Spleen (tissue), 13 donors: ENCODE measurements at places on chromosomes 12 and 14. TPM values are rescaled to one million over a fixed set of nuclear protein-coding genes. Genes with fewer than 3 reads are reported as not detected.

GRCh38 chr14:93231129-93231979 is 24.3 kb downstream of the UBR7 start:
- no peak for DNase-seq
- no peaks in the 10 kb centered on the region for H3K4me1 ChIP-seq
- no peak overlapping the region for H3K27ac ChIP-seq
- peak overlapping the region; percentile 31 for H3K4me3 ChIP-seq
- H3K36me3 ChIP-seq = peaks cover 20% of the 10 kb centered on the region

DNA sequence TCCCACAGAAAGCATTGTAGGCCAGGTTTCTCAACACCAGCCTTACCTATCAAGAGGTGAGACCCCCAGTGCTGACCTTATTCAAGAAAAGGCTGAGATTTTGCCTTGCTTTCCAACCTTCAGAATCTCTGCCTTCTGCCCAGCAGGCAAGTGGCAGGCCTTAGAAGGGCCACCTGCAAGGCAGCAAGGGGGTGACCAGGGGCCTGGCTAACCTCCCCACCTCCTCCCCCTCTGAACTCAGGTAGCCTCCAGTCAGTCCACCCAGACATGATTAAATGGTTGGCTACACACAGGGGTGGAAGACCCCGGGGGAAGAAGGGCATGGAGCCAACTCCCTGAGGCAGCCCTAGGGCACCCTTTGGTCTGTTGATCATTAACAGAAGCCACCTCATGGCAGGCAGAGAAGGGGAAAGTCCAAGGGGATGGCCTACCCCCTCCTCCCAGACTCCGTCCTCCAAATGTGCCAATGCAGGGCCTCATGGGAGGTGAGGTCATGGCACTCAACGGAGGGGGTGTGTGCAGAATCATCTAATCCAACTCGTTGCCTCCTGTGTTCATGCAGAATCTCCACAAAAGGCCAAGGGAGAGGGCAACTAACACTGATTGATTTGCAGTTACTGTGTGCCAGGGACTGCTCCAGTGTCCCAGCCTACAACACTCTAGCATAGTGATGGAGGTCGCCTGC is 8.5 kb downstream of the ZFP36L1 start:
- H3K27me3 ChIP-seq = no peaks in the 10 kb centered on the region
- peak overlapping the region; percentile 98 for H3K27ac ChIP-seq
- peaks cover 64% of the 10 kb centered on the region for H3K4me1 ChIP-seq
- H3K4me3 ChIP-seq = no peak overlapping the region

- H3K27me3 ChIP-seq = no peaks in the 10 kb centered on the region
- H3K4me1 ChIP-seq = no peaks in the 10 kb centered on the region
- H3K36me3 ChIP-seq = no peaks in the 10 kb centered on the region
- DNase-seq = no peak
- no peak overlapping the region for H3K4me3 ChIP-seq
- no peak overlapping the region for H3K27ac ChIP-seq
Observed at GRCh38 chr14:33469898-33470297, 481.0 kb downstream of the EGLN3 start.

Gene FBRSL1
- total RNA-seq = 75.7 TPM

Gene IL31
- not detected for total RNA-seq

DNA sequence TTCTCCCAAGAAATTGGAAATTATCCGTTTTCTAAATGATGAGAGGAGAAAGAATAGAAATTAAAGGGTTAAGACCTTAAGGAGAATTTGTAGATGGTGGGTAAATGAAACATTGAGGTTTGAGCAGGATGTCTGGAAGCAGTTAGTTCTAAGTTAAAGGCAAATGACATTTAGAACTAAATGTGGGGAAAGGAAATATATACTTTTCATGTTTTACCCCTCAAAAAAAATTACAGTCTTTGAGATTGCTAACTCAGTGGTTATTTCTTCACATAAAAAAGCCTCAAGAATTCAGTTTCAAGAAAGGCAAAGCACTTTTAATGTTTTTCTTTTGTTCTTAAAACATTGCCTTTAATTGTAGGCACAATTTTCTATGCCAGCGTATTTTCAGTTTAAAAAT is 114.0 kb downstream of the PLEKHA5 start:
- no peaks in the 10 kb centered on the region for H3K27me3 ChIP-seq
- no peaks in the 10 kb centered on the region for H3K4me1 ChIP-seq
- DNase-seq = no peak

DNA sequence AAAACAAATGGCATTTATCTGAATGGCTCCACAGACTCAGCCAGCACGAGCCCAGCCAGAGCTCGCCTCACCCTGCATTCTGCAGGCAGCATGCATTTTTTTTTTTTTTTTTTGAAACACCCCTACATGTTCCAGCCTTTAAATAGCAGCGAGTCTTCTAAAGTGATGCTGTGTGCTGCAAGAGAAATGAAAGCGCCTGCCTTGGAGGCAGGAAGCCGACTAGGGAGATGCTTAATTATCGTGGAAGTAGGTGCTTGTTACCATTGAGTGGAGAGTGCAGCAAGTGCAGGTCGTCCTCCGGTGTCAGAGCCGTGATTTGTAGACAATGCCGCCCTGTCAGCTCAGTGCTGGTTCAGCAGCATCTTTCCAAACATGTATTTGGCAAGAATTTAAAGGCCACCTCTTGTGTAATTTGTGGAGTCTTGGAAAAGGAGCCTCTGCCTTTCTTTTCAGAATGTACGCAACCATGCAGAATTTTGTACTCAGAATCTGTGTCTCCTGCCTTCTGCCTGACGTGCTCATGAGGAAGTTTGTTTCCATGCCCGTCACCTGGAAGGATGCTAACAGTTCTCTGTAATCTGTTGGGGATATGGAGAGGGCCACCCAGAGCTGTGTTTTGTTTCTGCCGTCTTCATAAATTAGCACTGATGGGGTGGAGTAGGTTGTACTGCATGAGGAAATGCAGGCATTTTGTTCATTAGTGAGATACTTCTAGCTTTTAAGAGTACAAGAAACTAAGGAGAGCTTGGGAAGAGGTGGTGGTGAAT is 345.9 kb upstream of the RGS6 start:
- H3K4me3 ChIP-seq = no peak overlapping the region
- no peaks in the 10 kb centered on the region for H3K27me3 ChIP-seq
- H3K4me1 ChIP-seq = peaks cover 8% of the 10 kb centered on the region
- peaks cover 8% of the 10 kb centered on the region for H3K36me3 ChIP-seq

DNA sequence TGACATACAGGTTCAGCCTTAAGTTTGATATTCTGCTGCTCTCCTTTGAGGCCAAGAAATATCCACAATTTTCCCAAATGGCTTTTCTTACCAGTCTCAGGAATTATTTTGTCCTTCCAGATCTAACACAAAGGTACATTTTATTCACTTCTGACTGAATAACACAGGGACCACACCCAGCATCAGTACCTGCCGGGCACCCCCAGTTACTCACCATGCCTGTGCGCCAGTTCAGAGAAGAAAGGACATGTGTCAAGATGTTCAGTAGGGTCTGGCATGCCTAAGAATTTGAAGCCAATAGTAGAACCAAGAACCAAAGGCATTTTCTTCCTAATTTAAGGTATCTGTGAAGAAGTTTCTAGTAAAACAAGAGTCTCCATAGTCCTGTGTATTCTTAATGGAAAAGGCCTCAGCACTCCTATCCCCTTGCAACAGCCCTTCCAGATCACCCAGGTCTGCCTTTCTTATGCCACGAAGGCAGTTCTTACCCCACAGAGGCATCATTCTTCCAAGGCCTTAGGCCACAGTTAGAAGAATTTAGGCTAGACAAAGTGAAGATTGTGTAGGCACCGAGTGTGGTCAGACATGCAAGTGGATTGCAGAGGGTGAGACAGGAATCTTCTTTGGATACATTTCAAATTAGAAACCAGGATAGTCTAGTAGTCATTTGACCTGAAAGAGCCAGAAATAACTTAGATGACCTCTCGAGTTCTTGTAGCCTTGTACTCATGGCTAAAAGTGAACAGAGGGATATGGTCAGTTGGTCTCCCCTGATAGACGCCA is 140.1 kb upstream of the HIF1A start:
- H3K4me3 ChIP-seq = no peak overlapping the region
- peaks cover 28% of the 10 kb centered on the region for H3K4me1 ChIP-seq
- no peak for DNase-seq
- H3K27ac ChIP-seq = peak overlapping the region; percentile 89

DNA sequence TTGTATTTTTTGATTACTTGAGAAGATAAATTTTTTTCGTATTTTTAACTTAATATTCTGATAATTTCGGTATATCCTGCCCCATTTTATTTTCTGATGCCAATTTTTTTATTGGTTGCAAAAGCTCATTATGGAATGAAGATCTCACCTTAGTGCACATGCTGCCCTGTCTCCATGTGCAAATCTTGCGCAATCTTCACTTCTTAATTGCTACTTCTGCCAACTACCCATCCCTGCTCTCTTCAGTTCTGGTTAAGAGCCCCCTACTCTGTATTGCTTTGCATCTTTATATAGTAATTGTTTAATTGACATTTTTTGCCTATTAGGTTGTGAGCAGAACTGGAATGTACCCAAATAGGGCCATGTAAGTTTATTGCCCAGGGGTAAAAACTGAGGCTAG is 20.5 kb upstream of the LRRK2 start:
- H3K27me3 ChIP-seq = no peaks in the 10 kb centered on the region
- no peak overlapping the region for H3K4me3 ChIP-seq
- DNase-seq = no peak
- H3K36me3 ChIP-seq = no peaks in the 10 kb centered on the region
- peaks cover 7% of the 10 kb centered on the region for H3K4me1 ChIP-seq
- H3K27ac ChIP-seq = no peak overlapping the region

- no peak for DNase-seq
- peaks cover 5% of the 10 kb centered on the region for H3K36me3 ChIP-seq
- H3K4me1 ChIP-seq = no peaks in the 10 kb centered on the region
- H3K27me3 ChIP-seq = no peaks in the 10 kb centered on the region
Observed at GRCh38 chr14:74203639-74204038, 35.6 kb upstream of the VSX2 start.

GRCh38 chr14:94461526-94462218 is 9.1 kb upstream of the SERPINA11 start:
- H3K4me1 ChIP-seq = no peaks in the 10 kb centered on the region
- no peak overlapping the region for H3K4me3 ChIP-seq
- no peak for DNase-seq
- no peak overlapping the region for H3K27ac ChIP-seq

DNA sequence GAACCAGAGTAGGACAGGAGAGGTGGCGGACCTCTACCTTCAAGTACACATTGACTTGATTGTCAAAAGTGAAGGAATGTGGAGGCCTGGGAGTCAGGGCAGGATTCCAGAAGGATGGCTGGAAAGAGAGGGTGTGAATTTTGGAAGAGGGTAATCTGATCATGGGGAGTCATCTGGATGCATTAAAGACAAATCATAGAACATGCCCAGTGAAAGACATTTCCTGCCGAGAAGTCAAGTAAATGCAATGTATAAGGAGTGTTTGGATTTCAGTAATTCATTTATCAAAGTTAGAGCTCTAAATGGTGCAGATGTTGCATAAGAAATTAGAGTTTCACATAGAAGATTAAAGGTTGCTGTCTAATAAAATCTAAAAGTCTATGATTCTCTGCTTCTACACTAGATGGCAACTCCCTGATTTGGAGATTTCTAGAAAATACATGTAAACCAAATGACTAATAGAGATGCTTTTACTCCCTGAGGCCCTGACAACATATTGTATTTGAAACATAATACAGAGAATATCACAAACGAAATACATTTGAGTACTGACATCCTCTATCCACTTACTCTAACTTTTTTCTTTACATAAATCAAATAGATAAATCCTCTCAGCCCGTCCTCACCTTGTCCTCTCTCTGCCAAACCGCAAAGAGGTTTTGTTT is 91.3 kb downstream of the KCNA5 start:
- H3K36me3 ChIP-seq = no peaks in the 10 kb centered on the region
- H3K27me3 ChIP-seq = peaks cover 7% of the 10 kb centered on the region

GRCh38 chr12:78007173-78007572 is 176.5 kb downstream of the NAV3 start:
- DNase-seq = no peak
- no peaks in the 10 kb centered on the region for H3K4me1 ChIP-seq
- no peak overlapping the region for H3K27ac ChIP-seq
- H3K36me3 ChIP-seq = no peaks in the 10 kb centered on the region
- H3K4me3 ChIP-seq = no peak overlapping the region
- no peaks in the 10 kb centered on the region for H3K27me3 ChIP-seq

GRCh38 chr14:65281991-65282895 is 130.3 kb upstream of the FUT8 start:
- H3K27me3 ChIP-seq = no peaks in the 10 kb centered on the region
- no peaks in the 10 kb centered on the region for H3K36me3 ChIP-seq
- peak overlapping the region; percentile 49 for H3K27ac ChIP-seq
- no peak overlapping the region for H3K4me3 ChIP-seq
- peaks cover 41% of the 10 kb centered on the region for H3K4me1 ChIP-seq

Gene KIF26A
- 8.6 TPM for total RNA-seq

GRCh38 chr12:120584343-120585149 is 3.3 kb upstream of the POP5 start:
- peaks cover 39% of the 10 kb centered on the region for H3K4me1 ChIP-seq
- peak overlapping the region; percentile 41 for H3K4me3 ChIP-seq
- peak; percentile 86 for DNase-seq
- H3K27ac ChIP-seq = peak overlapping the region; percentile 45
- peaks cover 4% of the 10 kb centered on the region for H3K36me3 ChIP-seq

DNA sequence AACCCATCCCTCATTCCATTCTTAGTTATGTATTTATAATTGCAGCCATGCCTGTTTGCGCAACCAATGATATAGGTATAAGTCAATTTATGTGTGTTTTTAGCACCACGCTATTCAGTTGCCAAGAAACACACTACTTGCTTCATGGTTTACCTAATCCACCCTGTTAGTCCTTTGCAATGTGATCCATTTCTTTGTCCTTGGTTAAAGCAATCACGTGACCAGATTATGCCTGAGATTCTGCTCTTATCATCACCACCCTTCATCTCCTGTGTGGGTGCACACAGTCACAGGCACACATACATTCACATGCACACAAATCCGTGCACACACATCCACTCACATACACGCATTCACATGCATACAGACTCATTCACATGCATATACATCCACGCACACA is 52.3 kb upstream of the KCNA5 start:
- no peaks in the 10 kb centered on the region for H3K27me3 ChIP-seq
- no peak overlapping the region for H3K27ac ChIP-seq
- no peak for DNase-seq
- H3K4me3 ChIP-seq = no peak overlapping the region
- H3K36me3 ChIP-seq = no peaks in the 10 kb centered on the region
- H3K4me1 ChIP-seq = no peaks in the 10 kb centered on the region

- H3K4me3 ChIP-seq = peak overlapping the region; percentile 36
- no peak overlapping the region for H3K27ac ChIP-seq
- DNase-seq = peak; percentile 48
- H3K27me3 ChIP-seq = peaks cover 8% of the 10 kb centered on the region
Observed at GRCh38 chr14:20631023-20631879, 10.2 kb downstream of the OR6S1 start.
